Esophagus squamous epithelium (tissue), 5 donors: ENCODE measurements at places on chromosomes 2 and 18.

DNA sequence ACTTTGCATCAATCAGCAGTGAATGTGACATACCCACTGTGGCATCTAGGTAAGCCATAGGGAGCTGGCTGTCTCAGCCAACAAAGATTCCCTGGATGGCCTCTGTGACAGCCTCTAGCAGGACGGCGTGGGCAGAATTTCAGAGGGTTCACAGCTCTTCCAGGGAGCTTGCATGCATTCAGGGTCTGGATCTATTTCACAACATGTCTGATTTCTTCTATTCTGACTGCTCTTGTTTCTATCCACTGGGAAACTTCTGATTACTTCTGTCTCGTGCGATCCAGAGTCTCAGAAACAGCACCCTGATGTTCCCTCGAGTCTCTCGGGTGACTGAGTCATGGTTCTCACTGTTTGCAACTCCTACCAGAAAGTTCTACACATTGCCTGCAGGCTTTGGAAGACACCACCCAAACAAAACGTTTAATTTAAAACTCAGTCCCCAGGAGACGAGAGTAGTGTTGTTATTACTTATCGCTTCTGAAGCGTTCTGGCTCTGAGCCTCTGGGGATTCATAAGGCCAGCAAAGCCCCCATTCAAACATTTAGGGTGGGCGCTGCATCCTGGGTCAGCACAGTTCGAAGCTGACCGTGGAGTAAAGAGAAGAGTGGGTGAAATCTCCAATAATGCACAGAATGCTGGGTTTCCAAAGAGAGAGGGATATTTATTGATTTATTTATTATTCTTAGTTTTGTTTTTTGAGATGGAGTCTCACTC is 41.9 kb upstream of the ODC1 start:
- no peak for DNase-seq

GRCh38 chr2:119691189-119691588 is 12.2 kb downstream of the TMEM177 start:
- no peak for DNase-seq

DNA sequence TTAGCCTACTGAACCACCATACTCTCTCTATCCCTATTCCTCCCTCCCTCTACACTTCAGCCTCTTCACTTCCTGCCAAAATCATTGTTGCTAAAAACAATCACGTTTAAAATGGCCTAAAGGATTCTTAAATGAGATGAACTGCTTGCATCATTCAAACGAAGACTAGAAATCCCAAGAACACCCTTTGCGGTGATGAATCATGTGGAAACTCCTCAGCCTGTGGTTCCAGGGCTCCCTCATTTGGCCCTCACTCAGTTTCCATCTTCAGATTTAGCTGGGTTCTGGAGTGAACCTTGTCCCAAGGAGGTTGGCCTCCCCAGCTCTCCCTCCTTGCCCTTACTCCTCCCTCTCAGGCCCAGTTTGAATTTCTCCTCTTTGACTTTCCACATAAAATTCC is 125.6 kb upstream of the CDC42EP3 start:
- DNase-seq, result no peak

DNA sequence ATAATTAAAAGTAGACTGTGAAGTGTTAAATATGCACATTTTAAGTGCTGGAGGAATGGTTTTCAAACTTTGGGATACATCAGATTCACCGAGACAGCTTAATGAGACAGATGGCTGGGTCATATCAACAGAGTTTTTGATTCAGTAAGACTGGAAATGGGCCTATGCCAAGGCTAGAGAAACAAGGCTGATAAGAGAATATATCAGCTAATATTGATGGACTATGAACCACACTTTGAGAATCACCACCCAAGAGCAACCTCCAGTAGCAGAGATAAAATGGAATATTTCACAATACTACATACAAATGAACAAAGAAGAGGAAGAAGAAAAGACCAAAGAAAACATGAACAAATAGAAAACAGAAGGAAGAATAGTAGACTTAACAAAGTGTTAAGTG is 450.2 kb upstream of the KLHL29 start:
- DNase-seq, result no peak

DNA sequence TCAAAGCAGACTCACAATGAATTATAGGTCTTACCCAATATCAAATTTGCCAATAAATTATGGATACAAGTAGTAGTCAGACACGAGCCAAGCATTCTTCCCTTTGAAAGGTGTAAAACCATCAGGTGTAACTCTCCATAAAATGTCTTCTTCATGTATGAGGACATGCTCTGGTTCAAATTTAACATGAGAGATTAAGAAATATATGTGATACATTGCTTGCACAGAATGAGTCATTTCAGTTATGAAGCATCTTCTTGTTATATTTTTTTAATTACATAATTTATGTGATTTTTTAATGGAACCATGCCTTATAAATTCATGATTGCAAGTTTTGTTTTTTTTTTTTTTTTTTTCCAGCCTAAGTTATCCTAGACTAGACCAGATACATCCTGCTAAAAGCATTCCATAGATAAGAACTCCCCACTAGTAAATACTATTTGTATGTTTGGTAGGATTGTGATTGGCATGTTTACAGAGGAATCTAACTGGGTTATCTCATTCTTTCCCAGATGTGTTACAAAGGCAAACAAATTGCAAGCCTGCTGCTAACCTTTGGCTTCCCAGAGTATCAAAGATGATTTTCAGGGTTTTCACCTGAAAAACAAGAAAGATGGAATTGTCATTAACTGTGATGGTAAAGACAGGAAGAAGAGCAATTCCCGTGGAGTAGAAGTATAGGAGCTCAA is 621.9 kb downstream of the XIRP2 start:
- no peak for DNase-seq

DNA sequence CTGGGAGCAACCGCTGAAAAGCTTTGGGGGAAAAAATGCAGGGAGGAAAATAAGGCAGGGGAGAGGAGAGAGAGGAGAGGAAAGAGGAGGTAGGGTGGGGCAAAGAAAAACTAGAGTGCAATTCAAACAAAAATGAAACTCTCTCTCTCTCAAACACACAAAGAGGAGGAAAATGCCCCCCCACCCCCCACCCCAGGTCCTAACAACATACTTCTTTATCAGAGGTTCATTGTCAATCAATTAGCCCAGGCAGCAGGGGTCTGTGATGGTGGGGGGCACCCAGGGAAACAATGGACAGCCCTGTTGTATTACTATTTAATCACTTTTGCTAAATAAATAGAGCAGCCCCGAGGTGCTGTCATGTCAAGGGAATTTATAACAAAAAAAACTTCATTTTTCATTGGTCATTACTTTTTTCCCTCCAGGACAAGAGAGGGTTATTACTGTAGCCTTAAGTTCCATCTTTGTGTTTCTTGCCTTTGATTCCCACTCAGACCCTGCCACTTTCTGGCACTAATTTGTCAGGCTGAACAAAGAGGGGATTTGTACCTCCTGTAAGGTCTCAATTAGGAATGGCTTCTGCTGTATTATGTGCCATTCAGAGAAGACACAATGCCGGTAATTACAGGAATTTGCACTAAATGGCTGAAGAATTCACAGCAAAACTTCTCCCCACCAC is 55.0 kb downstream of the PLEKHM3 start:
- DNase-seq, result no peak

GRCh38 chr2:236702657-236703372 is 133.2 kb downstream of the ACKR3 start:
- no peak for DNase-seq
